SJCRH30 (cell line): ENCODE measurements at places on chromosomes 12 and 14. TPM values are rescaled to one million over a fixed set of nuclear protein-coding genes. Genes with fewer than 3 reads are reported as not detected.

DNA sequence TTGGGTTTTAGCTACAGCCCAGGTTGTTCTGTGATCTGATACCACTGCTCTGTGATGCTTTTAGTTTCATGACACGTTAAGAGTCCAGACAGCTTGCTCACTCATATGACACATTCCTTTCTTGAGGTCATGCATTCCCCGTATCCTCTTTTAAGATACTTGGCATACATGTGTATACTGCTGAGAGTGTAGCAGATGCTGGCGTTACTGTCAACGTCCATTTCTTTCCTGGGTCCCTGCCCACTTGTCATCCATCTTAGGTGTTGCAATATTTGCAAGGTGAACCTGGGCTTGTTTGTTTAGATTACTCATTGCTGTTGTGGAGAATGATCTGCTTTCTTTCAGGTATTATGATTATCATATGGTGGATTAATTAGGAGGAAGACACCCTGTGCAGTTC lies 9.1 kb upstream of the EMP1 start:
- DNase-seq, result no peak

DNA sequence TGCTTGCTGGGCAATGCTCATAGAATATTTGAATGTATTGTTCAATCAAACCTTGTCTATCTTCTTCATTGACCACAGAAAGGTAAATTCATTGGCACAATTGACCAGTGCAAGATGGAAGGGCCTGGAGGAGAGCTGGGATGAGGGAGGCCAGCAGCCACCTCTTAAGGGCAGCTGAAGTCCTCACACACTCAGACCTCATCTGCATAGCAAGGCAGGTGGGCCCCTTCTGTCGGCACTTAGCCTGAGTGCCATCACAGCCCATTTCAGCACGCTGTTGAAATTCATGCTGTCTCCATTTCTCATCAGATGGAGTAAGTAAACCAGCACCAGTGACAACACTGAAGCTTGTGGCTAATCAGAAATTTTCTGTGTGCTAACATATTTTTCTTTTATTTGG lies 25.4 kb upstream of the HMGA2 start:
- DNase-seq, result no peak

GRCh38 chr12:110906083-110906482 lies 14.3 kb downstream of the MYL2 start:
- DNase-seq, result no peak

DNA sequence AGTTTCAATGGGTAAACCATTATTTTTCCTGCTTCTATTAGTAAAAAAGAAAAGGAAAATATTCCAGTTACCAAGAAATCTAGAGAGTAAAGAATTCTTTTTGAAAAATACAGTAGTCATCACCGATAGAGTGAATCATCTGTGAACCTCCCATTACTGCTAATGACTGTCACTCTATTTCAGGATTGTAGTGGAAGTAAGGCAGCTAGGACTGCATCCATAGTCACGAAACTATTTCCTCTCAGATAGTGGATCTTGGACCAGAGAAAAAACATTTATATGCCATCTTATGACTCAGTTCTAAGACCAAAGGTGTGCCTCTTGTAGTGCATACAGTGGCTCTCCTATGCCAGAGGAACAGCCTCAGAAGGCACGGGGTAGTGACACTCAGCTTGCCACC lies 173.9 kb upstream of the PLEKHA5 start:
- DNase-seq, result no peak

DNA sequence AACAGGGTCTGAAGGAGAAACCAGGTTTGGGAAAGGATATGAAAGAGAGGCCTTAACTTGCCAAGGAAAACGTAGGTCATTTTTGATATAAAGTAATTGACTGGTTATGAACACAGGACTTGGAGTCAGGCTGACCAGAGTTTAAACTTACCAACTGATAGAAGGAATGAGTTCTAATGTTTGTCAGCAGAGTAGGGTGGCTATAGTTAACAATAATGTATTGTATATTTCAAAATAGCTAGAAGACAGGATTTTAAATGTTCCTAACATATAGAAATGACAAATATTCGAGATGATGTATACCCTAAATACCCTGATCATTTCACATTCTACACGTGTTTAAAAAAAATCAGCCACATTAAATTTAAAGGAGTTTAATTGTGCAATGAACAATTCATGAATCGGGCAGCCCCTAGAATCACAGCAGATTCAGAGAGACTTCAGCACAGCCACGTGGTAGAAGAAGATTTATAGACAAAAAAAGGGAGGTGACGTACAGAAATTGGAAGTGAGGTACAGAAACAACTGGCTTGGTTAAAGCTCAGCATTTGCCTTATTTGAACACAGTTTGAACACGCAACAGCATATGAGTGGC lies 52.5 kb upstream of the PLEKHG7 start:
- no peak for DNase-seq

- peak; percentile 41 for DNase-seq
Measured at GRCh38 chr14:90642244-90642717, 173.9 kb downstream of the TTC7B start.

GRCh38 chr14:68547305-68548193 lies 245.3 kb downstream of the ZFP36L1 start:
- no peak for DNase-seq

DNA sequence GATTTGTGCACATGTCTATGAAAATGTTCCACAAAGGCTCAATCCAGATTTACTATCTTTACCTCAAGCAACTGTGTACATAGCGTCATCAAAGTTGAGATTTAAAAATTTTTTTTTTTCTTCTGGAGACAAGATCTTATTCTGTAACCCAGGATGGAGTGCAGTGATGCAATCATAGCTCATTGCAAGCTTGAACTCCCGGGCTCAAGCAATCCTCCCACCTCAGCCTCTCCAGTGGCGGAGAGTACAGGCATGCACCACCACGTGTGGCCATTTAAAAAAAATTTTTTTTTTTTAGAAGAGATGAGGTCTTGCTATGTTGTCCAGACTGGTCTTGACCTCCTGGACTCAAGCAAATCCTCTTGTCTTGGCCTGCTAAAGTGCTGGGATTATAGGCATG lies 2.3 kb downstream of the COCH start:
- DNase-seq, result no peak

- peak; percentile 39 for DNase-seq
Measured at GRCh38 chr12:26271889-26272492, 76.6 kb downstream of the SSPN start.

- no peak for DNase-seq
Measured at GRCh38 chr14:100879782-100880181, 23.7 kb downstream of the RTL1 start.

DNA sequence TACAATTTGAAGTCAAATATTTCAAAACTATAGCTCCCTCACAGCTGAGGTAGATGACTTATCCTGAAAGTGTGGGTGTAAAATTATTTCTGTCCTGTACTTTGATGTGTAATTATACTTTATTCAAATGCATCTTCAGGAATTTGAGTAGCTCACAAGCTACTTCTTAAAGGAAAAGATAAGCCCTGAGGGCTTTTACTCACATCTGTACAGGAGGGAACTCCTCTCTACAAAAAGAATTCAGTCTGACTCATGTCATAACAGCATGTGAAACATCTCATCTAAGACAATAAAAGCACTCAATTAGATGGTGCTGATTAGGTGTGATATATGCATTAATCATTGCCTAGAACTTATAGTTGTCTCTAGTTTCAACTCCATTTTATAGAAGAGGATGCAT lies 452.0 kb downstream of the PRKD1 start:
- no peak for DNase-seq

GRCh38 chr14:38751459-38751858 lies 351.6 kb downstream of the SEC23A start:
- DNase-seq, result no peak

- DNase-seq, result no peak
Measured at GRCh38 chr14:103528146-103528586, 830 bp upstream of the TRMT61A start.

DNA sequence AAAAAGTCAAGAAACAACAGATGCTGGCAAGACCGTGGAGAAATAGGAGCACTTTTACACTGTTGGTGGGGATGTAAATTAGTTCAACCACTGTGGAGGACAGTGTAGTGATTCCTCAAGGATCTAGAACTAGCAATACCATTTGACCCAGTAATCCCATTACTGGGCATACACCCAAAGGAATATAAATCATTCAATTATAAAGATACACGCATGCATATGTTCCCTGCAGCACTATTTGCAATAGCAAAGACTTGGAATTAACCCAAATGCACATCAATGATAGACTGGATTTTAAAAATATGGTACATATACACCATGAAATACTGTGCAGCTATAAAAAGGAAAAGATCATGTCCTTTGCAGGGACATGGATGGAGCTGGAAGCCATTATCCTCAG lies 18.0 kb upstream of the CATSPERB start:
- DNase-seq, result no peak

- DNase-seq, result no peak
Measured at GRCh38 chr12:47999816-48000215, 4.5 kb downstream of the COL2A1 start.

- DNase-seq, result no peak
Measured at GRCh38 chr14:55301437-55302121, 30.4 kb downstream of the FBXO34 start.

Gene GTF2A1
- total RNA-seq, result 25.9 and 27.3 TPM in 2 replicates

Gene JKAMP
- 55.7 and 65.0 TPM in 2 replicates for total RNA-seq

Gene LRP1-AS
- total RNA-seq, result 1.1 and 1.3 TPM in 2 replicates

Gene MYBPC1
- not detected in 2 replicates for total RNA-seq

Gene TMEM229B
- total RNA-seq, result not detected in 2 replicates

Gene KCNA1
- not detected in 2 replicates for total RNA-seq

Gene MYF6
- total RNA-seq, result not detected in 2 replicates

Gene B4GALNT3
- 29.5 and 33.0 TPM in 2 replicates for total RNA-seq

Gene ACYP1
- total RNA-seq, result 31.9 and 43.1 TPM in 2 replicates

Gene CIDEB
- total RNA-seq, result 0.08 and 0.20 TPM in 2 replicates

Gene SPX
- total RNA-seq, result 3.5 and 7.4 TPM in 2 replicates

Gene GZMH
- not detected in 2 replicates for total RNA-seq

Gene RNASE7
- total RNA-seq, result not detected in 2 replicates

Gene AKAP6
- 11.4 and 14.6 TPM in 2 replicates for total RNA-seq
